ENCODE measurements at places on chromosomes 12 and 14. TPM values are rescaled to one million over a fixed set of nuclear protein-coding genes. Genes with fewer than 3 reads are reported as not detected.

Gene VRTN
- total RNA-seq: not detected

Gene MNAT1
- total RNA-seq: 103 TPM

Gene NXPH4
- total RNA-seq: 92.7 TPM

Gene FGF6
- not detected for total RNA-seq

DNA sequence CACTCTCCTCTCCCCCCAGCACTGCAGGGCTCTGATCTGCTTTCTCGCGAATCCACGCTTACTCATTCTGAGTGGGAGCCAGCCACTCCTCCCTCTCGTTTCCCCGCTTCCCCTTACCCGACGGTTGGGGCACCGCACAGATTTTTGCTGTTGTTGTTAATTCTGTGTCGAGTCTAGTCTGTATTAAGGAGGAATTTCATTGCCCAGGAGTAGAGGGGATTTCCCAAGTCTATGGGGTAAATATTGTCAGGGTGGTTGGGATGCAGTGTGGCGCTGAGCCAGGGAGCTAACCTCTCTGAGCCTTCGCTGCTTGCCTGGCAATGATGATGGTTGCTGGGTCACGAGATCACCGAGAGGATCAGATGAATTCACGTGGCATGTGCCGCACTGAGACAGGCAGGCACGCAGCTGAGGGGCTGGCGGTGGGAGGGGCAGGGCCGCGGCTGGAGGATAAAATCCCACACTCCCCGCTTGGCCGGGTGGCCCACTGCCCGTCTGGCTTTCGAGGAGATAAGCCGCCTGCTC is 18.5 kb downstream of the NCOR2 start:
- DNase-seq: peak; percentile 70

- no peak for DNase-seq
Measured at GRCh38 chr12:92141591-92142121, 4.0 kb downstream of the BTG1 start.

- peak; percentile 93 for DNase-seq
Measured at GRCh38 chr14:105326891-105327694, 12.5 kb downstream of the PACS2 start.

DNA sequence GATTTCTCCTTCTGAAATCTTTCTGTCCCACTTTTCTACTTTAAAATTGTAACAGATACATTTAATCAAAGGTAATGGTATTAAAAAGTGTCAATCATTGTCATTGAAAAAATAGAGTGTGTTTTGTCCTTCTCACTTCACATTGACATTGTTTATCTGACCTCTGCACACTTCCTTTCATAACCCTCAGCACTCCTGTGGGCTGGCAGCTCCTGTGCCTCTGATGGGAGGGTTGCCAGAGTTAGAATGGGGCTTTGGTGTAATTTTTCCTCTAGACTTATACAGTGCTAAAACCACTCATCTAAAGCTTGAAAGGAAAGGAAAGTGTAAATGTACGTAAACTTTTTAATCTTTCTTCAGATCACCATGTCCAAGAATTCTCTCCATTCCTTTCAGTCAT is 23.7 kb downstream of the KCNA1 start:
- DNase-seq: no peak

- DNase-seq: no peak
Measured at GRCh38 chr12:123109319-123109772, 41.5 kb downstream of the PITPNM2 start.

GRCh38 chr14:87992346-87992717 is 650 bp downstream of the GALC start:
- DNase-seq: no peak

DNA sequence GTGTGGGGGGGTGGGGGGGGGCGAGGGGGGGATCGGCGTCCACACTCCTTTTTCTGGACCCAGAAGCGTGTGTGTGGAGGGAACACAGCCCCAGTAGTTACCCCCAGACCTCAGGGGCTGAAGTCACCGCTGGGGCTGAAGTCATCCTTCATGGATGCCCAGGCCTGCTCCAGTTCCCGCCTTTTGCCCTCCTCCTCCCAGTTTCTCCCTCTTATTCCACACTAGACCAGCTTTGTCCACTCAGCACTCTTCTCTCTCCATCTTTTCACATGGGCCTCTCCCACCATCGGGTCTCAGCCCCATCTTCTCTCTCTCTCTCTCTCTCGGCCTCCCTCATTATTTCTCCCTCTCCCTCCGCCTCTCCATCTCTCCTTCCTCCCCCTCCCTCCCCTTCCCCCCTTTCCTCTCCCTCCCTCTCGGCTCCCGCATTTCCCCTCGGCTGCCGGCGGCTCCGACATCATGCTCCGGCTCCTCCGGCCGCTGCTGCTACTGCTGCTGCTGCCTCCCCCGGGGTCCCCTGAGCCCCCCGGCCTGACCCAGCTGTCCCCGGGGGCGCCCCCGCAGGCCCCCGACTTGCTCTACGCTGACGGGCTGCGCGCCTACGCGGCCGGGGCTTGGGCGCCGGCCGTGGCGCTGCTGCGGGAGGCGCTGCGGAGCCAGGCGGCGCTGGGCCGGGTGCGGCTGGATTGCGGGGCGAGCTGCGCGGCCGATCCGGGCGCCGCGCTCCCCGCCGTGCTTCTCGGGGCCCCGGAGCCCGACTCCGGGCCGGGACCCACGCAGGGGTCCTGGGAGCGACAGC is at the start of gene P3H3:
P3H3 (plus strand) TSS at position 426 of the 799 bp plus-strand sequence; CDS start at position 460, 34 bp downstream.
- peak; percentile 65 for DNase-seq

DNA sequence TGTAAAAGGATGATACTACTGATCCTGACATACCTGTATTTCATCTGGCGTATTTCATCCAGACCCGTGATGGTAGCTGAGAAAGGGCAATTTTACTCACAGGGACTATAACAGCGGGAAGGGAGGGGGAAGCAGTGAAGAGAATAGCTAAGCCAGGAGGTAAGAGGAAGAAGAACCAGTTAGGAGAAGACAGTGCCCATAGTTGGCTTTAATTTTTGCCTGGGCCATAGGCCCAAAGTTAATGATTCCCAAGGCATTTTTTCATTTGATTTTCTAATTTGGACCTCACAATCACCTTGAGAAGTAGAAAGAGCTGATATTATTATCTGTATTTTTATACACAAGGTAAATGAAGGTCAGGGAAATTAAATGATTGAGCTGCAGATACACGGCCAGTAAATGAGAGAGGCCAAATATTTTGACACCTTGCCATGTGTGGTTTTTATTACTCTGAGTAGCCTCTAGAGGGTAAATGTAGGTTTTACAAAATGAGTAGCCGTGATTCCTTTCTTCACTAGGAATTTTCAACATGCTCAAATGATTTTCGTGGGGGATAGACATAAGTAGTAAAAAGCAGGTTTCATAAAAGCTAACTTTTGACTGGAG is 382.2 kb downstream of the FUT8 start:
- DNase-seq: no peak

GRCh38 chr14:63406333-63406732 is 87.6 kb upstream of the GPHB5 start:
- DNase-seq: no peak

DNA sequence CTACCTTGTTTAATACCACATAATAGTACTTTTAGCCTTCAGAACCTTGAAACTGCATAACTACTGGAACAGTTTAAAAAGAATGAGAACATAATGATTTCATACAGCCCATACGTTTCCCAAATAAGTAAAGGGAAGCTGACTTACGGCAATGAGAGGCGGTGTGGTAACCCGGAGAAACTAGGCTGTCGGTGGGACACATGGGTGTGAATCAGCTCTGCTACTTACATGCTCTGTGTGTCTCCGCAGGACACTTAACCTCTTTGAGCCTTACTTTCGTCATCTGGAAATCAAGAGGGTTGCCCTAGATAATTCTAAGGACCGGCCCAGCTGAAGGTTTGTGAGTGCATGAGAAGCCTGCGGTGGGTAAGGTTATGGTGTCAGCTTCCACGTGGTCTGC is 49.3 kb upstream of the PLEKHG3 start:
- no peak for DNase-seq
